ENCODE measurements at places on chromosomes 1 and 21. TPM values are rescaled to one million over a fixed set of nuclear protein-coding genes. Genes with fewer than 3 reads are reported as not detected.

Gene OVAAL
- total RNA-seq = not detected

Gene HEYL
- total RNA-seq = 17.7 TPM

Gene CLK2
- total RNA-seq = 51.2 TPM

Gene SH2D5
- total RNA-seq = 0.52 TPM

DNA sequence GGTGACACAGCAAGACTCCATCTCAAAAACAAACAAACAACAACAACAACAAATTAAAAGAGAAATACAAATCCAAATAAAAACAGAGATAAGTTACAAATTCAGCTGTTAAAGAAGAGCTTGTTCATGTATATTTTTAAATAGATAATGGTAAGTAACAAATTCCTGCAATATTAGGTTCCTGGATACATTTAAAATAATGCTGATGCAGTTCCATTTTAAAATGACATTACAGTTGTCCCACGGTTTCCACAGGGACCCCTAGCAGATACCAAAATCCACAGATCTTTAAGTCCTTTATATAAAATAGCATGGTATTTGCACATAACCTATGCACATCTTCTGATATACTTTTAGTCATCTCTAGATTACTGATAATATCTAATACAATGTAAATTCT is 61.5 kb downstream of the ABL2 start:
- H3K4me1 ChIP-seq = no peaks in the 10 kb centered on the region
- H3K27me3 ChIP-seq = no peaks in the 10 kb centered on the region

GRCh38 chr21:44010429-44010828 is 1.7 kb upstream of the TRAPPC10 start:
- H3K27ac ChIP-seq = no peak overlapping the region
- no peak overlapping the region for H3K4me3 ChIP-seq
- no peak for DNase-seq
- H3K27me3 ChIP-seq = no peaks in the 10 kb centered on the region
- H3K36me3 ChIP-seq = no peaks in the 10 kb centered on the region

DNA sequence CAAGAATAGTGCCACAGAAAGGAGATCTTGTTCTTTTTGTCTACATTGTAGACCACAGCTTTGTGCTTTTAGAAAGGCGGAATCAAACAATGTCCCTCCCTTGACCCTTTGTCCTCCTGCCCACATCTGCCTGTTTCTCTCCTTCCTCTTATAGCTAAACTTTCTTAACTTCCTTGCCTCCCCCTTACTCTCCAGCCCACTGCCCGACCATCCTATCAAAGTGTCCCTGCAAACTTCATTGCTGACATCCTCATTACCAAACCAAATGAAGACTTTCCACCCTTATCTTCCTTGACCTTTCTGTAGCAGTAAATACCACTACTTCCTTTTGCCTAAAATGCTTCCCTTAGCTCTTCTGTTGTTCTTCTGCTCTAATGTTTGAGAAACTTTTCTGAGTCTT is 5.0 kb downstream of the SELP start:
- peaks cover 7% of the 10 kb centered on the region for H3K4me1 ChIP-seq
- H3K4me3 ChIP-seq = no peak overlapping the region
- no peaks in the 10 kb centered on the region for H3K27me3 ChIP-seq
- no peak overlapping the region for H3K27ac ChIP-seq

DNA sequence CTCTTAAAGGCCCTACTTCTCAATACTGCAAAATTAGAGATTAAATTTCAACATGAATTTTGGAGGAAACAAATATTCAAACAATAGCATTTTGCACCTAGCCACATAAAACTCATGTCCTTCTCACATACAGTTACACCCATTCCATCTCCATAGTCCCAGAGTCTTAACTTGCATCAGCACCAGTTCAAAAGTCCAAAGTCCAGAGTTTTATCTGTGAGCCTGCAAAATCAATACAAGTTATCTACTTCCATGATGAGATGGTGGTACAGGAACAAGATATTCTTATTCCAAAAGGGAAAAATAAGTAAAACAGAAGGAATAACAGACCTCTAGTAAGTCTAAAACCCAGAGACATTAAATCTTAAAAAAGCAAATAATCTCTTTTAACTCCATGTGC is 686.0 kb upstream of the ADGRL4 start:
- H3K4me3 ChIP-seq = no peak overlapping the region
- H3K27me3 ChIP-seq = no peaks in the 10 kb centered on the region
- H3K4me1 ChIP-seq = no peaks in the 10 kb centered on the region

GRCh38 chr1:62229932-62230331 is 35.3 kb downstream of the L1TD1 start:
- no peak overlapping the region for H3K4me3 ChIP-seq
- no peak for DNase-seq
- H3K4me1 ChIP-seq = no peaks in the 10 kb centered on the region
- no peaks in the 10 kb centered on the region for H3K36me3 ChIP-seq

DNA sequence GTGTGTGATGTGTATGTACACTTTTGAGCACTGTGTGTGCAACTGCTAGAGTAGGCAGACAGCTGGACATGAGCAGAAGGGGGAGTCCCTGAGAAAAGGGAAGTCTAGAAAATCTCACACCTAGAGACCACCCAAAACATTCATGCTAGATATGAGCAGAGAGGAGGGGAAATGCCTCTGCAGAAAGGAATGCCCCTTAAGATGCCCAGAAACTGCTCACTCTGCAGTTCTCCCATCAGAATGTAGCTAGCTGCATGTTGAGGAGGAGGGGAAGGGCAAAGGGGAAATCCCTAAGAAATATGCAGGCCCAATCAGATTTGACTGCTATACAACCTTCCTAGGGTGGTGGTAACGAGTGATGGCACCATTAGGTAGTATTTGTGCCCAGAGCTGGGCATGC is 31.8 kb upstream of the MAGOH start:
- H3K4me3 ChIP-seq = no peak overlapping the region
- H3K4me1 ChIP-seq = no peaks in the 10 kb centered on the region
- no peaks in the 10 kb centered on the region for H3K27me3 ChIP-seq
- no peak overlapping the region for H3K27ac ChIP-seq

GRCh38 chr1:18633422-18634155 is 2.9 kb downstream of the PAX7 start:
- H3K27ac ChIP-seq = no peak overlapping the region
- H3K27me3 ChIP-seq = peaks cover 98% of the 10 kb centered on the region
- peaks cover 6% of the 10 kb centered on the region for H3K4me1 ChIP-seq
- no peak overlapping the region for H3K4me3 ChIP-seq
- no peak for DNase-seq

DNA sequence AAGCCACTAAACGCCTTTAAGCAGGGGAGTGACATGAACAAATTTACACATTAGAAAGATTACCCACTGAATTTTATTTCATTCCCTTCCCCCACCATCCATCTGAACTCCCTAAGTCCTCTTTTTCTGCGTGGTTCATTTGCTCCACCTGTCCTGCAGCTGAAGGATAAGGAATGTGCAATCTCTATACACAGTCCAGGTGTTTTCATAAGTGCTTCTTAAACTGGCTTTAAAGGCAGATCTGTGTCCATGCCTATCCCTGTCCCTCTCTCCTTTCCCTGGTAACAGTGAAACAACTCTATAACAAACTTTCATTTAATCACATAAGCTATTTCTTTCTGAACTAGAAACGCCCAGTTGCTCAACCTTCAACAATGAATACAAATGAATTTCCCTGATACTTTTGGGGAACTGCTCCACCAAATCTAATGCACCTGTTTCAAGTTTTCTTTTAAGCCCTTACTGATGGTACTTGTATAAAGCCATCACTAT is 8.4 kb downstream of the GSTM3 start:
- no peak for DNase-seq
- H3K27me3 ChIP-seq = no peaks in the 10 kb centered on the region
- H3K36me3 ChIP-seq = no peaks in the 10 kb centered on the region
- no peak overlapping the region for H3K4me3 ChIP-seq
- no peak overlapping the region for H3K27ac ChIP-seq
